AML-193 (cell line): ENCODE measurements at places on chromosomes 6 and 20.
A peak's percentile ranks its signal among the peaks of the same experiment; 100 is the strongest.

DNA sequence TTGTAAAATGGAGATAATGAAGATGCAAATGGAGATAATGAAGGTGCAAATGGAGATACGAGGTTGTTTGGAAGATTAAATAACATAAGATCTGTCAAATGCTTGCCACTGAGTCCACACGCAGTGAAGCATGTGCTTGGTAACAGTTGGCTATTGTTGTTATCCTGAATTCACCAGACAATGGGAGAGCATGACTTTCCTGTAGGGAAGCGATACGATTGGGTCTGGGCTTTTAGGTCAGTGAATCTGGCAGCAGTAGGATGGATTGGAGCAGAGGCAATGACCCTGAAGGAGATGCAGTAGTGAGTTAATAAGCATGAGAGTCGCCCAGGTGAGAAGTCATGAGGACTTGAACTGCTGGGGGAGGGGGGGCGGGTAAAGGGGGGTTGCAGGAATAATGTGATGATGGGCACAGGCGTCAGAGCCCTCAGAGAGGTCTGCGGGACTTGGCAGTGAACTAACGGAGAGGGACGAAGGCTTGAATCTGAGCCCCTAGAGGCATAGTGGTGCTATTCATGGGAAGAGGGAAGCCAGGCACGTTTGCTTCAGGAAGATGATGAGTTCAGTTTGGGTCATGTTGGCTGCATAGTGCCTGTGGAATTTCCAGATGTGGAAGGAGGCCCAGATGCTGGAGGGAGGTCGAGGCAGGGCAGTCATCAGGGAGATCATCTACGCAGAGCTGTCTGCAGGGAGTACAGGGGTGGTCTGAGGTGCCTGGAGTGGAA is 55.4 kb downstream of the ZDHHC14 start:
- no peak for DNase-seq

DNA sequence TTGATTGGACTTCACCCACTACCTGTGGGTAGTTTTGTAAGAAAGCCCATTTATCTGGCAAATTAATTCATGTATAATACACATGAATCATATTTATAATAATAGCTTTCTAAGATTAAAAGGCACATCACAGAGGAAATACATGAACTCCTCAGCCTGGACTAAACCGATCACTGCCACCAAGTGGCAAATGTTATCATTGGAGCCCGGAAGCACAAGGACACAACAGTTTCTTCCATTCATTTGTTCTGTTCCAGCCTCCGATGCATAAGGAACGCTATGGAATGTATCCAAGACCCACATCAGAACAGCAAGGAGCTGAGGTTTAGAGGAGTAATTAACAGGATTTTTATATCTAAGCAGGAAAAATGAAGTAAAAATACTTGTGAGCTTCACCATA is 13.9 kb upstream of the IPCEF1 start:
- peak; percentile 73 for DNase-seq

DNA sequence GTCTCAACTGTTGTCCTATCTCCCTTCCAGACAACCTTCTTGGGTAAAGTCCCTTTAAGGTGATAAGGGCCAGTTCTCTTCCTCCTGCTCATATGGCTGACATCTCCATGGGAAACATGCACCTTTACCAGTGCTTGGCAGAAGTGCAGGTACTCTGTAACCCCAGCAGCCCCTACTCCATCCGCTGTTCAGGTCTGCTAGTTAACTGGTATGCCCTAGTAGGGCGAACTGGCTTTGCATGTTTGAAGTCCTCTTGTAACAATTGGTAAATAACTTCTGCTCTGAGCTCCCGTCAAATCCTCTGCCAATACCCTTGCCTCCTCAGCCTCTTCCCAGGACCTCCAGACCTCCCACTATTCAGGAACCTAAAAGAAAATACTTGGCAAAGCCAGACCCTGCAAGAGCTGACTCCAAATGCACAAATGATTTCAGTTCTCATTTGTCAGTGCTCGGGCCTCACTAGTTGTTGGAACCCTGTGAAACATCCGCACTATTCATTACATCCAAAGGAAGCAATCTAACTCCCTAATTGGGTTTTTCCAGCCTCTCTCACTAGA is 703.7 kb downstream of the MAFB start:
- DNase-seq = no peak

DNA sequence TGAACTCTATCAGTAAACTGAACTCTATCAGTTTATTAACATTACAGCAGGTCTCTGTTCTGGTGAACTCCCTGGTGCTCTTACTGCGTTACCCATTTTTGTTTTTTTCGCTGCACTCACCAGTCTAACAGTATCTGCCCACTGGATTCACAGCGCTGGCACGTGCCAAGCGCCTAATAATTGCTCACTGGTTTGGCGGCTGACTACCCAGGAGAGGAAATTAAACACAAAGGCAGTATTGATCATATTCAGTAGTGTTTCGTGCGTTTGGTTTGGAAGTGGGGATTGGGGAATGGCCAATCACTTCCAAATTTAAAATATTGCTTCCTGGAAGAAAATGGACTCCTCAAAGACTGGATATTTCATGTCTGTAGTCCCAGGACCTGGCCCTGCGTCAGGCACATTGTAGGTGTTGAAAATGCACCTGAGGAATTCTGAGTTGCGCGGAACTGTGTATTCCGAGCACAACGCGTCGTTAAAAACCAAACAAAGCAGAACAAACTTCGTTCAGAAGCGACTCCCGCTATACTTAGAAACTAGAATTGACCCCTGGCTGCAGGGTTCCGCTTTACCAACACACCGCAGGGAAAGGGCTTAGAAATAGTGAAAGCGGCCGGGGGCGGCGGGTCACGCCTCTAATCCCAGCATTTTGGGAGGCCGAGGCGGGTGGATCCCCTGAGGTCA is 1.1 kb upstream of the RPS12 start:
- DNase-seq = peak; percentile 51

DNA sequence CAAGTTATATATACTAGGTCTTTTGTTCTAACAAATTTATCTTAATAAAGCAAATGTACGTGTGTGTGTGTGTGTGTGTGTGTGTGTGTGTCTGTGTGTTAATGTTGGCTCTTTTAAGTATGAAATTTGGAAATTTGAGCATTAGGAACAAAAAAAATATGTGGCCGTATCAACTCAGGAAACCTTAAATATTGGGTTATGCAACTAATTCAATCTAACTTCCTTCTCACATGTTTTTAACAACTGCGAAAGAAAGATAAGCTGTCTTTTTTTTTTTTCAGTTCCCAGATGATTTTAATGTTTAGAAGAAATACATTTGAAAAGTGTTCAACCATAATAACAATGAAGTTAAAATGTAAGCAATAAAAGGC is 616.4 kb upstream of the ARID1B start:
- peak; percentile 60 for DNase-seq

DNA sequence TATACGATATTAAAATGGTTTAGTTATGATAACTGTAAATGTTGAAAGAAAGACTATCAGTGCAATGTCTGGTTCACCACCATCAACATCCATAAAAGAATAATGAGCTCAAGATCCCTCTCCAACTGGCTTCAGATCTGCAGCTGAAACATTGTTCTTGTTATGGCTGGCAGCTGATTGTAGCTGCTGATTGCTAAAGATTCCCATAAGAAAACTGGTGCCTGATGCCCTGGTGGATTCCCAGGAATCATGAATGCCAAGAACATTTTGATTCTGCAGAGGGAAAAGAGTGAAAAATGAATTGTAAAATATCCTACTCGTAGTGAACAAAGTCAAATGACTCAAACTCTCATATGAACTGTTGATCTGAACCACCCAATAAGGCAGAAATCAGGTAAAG is 1160.2 kb downstream of the EPHA7 start:
- no peak for DNase-seq

- DNase-seq = no peak
Measured at GRCh38 chr20:56582542-56582941, 46.6 kb upstream of the TFAP2C start.

DNA sequence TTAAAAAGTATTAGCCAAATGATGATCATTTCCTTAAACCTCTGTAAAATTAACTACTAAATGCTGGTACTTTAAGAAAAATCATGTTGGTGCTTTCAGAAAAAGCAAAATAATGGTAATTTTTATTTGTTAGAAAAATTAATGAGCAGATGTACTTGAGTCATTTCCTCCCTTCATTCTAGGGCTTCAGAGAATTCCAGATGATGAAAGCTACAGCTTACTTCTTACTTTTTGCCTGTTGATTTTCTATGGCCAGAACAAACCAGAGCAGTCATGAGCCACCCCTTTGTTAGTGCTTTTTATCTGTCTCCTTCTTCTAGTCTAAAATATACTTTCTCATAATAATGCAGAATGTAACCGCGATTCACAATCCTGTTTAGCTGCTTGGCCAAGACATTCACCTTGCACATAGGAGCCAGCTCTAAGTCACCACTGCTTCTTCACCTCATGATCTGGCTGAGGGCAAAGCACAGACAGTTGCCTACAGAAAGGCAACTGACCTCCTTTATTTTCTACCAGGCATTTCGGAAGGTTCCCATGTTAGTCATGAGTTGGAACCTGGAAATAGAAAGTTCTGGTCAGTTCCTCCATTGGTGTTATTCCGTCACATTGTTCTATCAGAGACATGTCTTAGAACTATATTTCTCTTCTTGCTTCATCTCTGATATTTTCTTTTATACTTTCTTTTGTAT is 43.5 kb upstream of the TINAG start:
- no peak for DNase-seq

DNA sequence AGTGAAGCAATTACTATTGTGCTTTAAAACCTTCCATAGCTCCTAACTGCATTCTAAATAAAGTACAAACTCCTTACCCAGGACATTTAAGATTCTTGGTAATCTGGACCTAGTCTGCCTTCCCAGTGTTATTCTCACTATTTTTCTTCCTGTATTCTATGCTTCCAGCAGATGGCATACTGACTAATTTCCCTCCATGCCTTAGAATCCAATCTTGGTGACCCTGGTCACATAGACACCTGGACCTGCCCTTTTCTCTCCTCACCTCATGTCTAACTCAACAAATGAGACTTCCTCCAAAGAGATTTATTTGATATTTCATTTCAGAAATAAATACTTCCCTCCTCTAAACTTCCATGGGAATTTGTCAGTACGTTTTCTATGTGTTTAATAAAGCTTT is 25.8 kb downstream of the ROS1 start:
- DNase-seq = no peak

DNA sequence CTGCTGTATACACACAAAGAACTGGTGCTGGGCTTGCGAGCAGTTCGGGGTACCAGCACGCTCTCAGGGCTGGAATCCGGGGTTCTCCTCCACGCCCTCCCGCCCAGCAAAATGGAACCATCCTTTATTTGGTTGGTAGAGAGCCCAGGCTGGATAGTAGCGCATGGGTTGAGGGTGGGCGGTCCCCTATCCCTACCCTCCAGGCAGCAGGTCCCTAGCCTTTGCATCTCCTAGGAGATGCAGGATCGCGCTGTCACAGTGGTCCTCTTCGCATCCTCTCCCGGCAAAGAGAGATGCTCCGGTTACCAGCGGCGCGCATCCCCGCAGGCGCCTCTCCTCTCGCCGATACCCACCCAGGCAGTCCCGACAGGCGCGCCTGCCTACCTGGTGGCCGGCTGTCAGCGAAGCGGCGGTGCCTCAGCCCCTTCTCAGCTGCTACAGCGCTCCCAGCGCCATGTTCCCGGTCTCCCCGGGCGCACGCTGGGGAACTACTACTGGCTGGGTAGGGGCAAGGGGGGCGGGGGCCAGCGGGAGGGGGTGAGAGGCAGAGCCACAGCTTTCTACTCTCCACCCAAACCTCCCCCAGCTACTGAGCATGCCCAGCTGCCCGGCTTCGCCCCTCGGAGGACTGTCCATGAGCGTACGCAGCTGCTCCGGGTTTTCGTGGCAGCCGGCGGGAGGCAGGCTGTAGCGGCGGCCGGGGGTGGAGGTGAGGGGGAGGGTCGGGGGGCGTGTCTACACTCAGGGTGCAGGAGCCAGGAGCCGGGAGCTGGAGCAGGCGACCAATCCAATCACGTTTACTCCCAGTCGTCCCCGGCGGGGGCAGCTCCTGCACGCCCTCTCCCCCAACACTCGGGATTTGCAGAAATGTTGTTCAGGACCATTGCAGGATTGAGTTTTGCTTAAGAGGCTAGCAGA is at the start of gene PAK5:
Gene PAK5 (minus strand): TSS at position 699 of the 918 bp plus-strand sequence. CDS start 194,748 bp downstream, outside the sequence.
- no peak for DNase-seq

- no peak for DNase-seq
Measured at GRCh38 chr20:62306414-62307187, 3.8 kb downstream of the ADRM1 start.
